ENCODE measurements at places on chromosomes 2 and 18. TPM values are rescaled to one million over a fixed set of nuclear protein-coding genes. Genes with fewer than 3 reads are reported as not detected.

Gene STK39
- 58.8 TPM for total RNA-seq

Gene CBLN2
- total RNA-seq: 127 TPM

Gene SERPINB4
- total RNA-seq: not detected

Gene GAD1
- total RNA-seq: 163 TPM

Gene RAMP1
- 29.3 TPM for total RNA-seq

Gene POTEI
- 1.2 TPM for total RNA-seq

Gene HAAO
- 1.4 TPM for total RNA-seq

Gene AQP12A
- not detected for total RNA-seq

Gene RUFY4
- total RNA-seq: 0.23 TPM

Gene SERPINB7
- not detected for total RNA-seq

Gene TSPYL6
- 0.23 TPM for total RNA-seq

Gene HOXD3
- total RNA-seq: not detected

Gene SKOR2
- 0.23 TPM for total RNA-seq

Gene ANKRD53
- total RNA-seq: 0.92 TPM

Gene TMEM131
- 36.2 TPM for total RNA-seq

Gene CIB4
- not detected for total RNA-seq

Gene SERPINB3
- not detected for total RNA-seq

Gene INPP5D
- total RNA-seq: 6.5 TPM

Gene AFTPH
- total RNA-seq: 88.1 TPM

Gene CRYBA2
- not detected for total RNA-seq

Gene NEURL3
- total RNA-seq: not detected

Gene SFTPB
- total RNA-seq: not detected

Gene RPIA
- total RNA-seq: 7.8 TPM

Gene COLEC11
- 1.2 TPM for total RNA-seq

Gene CD28
- 0.69 TPM for total RNA-seq

Gene LRP2
- 11.5 TPM for total RNA-seq

Gene PKDCC
- 13.4 TPM for total RNA-seq

Gene KCNIP3
- 12.7 TPM for total RNA-seq

Gene CARF
- total RNA-seq: 26.3 TPM

Gene PSMA8
- total RNA-seq: 0.46 TPM

Gene PRKAG3
- total RNA-seq: not detected

Measured in diencephalon (tissue), 1 donor.